Type B pancreatic cell (in vitro differentiated cells): ENCODE measurements at places on chromosomes 4 and X.

DNA sequence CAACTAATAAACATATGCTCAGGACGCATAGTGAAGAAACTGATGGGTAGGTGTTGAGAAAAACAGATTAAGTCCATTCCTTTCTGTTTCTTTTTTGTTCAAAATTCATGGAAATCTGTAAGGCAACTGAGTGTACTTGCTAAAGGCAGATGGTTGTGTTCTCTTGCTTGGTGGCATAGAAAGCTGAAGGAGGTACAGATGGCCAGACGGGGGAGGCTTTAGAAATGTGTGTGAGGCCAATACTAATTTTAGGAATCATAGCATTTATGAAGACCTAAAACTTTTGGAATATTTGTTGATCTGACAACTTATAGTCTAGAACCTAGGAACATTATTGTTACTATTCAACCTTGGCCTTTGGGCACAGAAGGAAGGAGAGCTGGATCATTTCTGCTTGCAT lies 56.8 kb upstream of the EMCN start:
- no peak for DNase-seq

GRCh38 chr4:4582653-4583052 lies 40.8 kb upstream of the STX18 start:
- no peak for DNase-seq

DNA sequence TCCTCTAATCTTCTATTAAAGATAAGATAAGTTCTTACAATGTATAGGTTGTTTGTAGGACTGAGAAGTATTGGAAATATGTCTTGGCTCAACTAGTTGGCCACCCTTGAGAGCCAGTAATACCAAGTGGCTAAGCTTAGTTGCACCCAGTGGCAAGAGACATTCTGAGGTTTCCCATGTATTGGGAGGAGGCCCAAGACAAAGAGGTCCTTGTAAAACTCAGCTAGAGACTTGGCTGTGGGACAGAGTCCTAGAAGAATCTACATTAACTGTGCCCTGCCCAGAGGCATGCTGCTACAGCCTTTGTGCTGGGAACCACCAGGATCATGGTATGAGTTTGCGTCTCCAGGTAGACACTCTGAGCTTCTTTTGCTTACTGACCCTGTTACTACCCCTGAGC lies 41.9 kb upstream of the SLC4A4 start:
- DNase-seq, result no peak

DNA sequence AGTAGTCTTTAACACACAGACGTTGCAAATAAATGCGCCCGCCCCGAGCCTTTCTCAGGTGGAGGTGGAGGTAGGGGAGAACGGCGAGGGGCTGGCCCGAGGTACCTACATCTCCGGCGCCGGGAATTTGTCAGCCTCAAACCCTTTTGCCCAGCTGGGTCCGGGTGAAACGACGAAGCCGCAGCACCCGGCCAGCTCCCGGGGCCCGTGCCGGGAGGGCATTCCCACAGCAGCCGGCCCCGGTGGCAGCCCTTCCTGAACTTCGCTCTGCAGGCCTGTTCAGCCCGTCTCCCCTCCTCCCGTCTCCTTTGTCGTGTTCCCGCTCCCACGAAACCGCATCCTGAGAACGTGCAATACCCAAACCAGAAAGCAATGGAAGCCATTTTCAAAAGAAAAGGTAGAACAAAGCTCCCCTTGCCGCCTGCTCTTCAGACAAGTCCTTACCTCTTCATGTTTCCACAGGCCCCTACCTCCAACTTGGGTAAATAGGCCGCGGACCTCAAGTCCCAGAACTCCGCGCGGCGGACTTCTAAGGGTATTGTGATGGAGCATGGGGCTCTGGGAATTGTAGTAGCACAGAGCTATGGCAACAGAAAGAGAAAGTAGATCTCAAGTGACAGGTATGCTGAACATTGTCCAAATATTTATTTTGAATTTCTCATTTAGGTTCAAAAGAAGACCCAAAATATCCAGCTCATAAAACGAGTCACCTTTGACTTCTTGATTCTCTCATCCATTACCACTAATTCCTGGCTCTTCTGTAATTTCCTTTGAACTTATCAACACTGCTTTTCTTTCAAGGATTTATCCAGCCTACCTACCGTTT lies at the start of gene RBM41:
TSS of gene RBM41 (minus strand) at position 501 of the 826 bp plus-strand sequence. CDS start at position 452, 49 bp downstream.
- peak; percentile 71 for DNase-seq

DNA sequence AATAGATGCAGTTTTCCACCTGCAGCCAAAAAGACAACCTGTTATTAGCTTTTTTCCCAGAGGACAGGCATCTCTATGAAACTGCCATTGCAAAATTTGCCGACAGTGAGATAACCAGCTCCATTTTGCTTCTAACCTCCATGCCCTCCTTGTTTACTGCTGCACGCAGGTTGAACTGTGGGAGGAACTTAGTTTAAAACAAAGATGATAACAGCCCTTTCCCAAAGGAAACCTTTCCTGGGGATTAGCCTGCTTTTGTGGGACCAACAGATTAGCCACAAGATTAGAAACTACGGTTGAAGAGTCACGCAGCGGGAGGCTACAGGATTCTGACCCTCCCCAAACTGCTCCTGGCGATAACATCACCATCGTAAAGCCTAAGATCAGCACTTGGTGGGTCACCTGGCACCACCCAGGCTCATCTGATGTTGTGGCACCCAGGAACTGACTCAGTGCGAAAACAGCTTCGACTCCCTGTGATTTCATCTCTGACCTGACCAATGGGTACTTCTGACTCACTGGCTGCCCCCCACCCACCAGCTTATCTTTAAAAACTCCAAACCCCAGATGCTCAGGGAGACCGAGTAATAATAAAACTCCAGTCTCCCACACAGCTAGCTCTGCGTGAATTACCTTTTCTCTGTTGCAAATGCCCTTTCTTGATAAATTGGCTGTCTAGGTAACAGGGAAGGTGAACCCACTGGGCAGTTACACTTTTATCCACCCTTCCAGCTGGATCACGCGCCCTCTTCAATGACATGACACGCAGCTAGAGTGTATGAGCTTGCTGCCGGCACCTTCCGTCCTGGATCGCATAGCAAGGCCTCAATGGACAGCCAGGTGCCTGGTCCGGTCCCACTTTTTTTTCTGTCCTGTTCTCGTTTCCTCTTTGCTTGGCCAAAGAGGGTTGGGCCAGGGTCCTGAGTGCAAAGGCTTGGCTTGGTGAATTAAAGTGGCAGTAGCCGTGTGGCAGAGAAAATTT lies 27.2 kb downstream of the NOP14 start:
- DNase-seq, result no peak

DNA sequence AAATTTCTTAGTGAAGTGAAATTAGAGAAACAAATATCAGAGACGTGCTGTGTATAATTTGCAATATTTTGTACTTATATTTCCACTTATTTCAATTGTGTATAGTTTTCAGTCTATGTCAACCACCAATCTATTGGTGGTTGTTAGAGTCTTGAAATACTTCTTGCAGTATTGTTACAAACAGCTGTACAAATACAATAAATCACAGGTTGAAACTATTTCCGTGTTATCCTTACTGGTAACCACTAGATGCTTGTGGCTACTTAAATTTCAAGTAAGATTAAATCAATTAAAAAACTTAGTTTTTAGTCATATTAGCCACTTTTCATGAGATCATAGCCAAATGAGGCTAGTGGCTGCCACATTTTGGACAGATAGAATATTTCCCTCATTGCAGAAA lies 520.5 kb downstream of the GBA3 start:
- no peak for DNase-seq

DNA sequence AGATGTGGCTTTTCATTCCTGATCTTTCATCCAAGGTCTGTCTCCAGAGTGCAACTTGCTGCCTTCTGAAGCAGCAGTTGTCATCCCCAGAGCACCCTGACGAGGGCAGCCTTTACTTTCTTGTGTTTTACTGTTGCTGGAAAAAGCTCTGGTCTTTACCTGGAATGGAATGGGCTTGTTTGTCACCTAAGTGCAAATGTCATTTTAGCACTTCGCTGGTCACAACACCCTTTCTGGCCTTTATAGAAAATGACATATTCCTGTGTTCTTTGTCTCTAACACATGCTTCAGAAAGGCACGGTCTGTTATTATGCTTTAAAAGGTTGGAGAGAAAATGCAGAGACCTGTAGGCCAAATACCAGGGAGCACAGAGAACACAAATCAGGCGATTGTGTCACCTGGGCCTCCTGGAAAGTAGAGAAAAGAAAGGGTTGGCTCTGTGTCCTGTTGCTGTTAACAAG lies 332.7 kb upstream of the IGFBP7 start:
- no peak for DNase-seq

DNA sequence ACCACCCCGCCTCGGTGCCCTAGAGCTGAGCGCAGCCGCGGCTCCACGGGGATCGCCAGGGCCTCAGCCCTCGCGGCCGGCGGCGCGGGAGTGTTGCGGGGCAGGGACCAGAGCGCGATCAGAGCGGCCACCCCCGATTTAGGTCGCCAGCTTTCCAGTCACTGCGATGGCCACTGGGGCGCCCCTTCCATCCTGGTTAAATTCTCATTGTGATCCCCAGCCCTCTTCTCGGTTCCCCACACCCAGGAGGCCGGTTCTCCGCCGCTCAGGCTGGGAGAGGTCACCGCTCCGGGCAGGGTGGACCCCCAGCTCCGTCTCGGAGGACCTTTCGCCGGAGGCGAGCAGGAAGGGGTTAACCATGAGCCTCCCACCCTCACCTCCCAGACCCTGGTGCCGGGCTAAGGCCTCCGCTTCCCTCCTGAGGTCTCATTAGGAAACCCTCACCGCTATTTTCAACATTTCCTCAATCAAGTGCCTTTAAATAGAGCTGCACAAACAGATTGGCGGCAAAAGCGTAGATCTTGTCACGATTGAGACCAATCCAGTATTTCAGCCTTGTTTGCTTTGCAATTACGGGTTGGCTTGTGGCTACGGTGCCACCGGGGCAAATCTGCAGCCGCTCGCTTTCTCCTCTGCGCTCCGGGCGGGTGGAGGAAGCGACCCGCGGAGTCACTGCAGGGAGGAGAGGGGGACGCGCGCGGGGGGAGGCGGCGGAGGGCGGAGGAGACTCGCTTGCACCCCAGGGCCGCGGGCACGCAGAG lies 8.3 kb upstream of the HAND2 start:
- DNase-seq, result peak; percentile 72
